Activated T-cell treated with anti-CD3 and anti-CD28 coated beads, Interleukin-2, amount 50 U/mL, for 72 hours (primary cell): ENCODE measurements at places on chromosomes 5 and 9.

- no peak for DNase-seq
These were observed 52.8 kb upstream of the SLC44A1 start for GRCh38 chr9:105191508-105192121.

GRCh38 chr5:148972974-148973374 is 89.9 kb downstream of the SH3TC2 start:
- DNase-seq: no peak

DNA sequence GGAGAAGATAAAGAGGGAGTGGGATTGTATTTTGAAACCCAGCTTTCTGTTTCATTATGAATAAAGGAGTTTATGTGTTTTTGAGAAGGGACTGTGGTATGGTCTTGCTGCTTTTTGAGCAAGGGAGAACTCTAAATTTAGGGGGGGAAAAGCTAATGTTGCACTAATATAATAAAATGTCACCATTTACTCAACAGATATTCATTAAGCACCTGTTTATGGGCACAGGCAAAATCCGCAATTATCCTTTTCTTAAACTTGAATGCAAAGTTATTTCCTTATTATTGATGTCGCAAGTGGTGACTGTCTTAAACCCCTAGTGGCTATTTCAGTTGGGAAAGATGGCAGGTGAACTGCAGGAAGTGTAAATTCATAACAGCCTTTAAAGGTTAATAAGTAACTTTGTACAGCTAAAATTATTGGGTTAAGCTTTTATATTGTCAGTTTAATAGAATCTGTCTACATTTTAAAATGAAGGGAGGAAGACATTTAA is 1.5 kb downstream of the CDC42SE2 start:
- DNase-seq: no peak

DNA sequence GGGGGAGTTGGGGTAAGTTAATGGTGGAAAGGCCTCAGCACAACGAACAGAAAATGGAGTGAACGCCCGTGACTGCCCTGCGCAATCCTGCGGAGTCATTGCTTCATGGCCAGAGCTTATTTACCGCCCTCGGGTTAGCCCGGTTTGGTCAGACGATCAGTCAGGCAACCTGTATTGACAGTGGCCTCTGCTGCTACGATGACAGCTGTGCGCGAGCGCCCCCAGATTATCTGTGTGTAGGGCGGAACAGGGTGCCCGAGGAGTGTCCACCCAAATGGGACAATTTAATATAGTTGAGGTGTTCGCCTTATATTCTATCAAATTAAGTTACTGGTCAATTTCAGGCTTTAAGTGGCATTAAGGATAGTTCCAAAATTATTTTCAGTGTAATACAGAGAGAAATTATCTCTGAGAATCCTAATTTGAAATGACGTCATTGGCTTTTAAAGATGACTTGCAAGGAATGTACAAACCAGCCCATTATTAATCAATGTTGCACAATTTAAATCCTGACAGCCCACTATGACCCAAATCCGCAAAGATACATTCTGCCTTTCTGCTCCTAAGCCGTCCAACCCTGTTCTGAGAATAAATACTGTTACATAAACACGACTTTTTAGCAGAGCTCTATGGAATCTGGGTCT is 879 bp upstream of the UBQLN1 start:
- peak; percentile 69 for DNase-seq

DNA sequence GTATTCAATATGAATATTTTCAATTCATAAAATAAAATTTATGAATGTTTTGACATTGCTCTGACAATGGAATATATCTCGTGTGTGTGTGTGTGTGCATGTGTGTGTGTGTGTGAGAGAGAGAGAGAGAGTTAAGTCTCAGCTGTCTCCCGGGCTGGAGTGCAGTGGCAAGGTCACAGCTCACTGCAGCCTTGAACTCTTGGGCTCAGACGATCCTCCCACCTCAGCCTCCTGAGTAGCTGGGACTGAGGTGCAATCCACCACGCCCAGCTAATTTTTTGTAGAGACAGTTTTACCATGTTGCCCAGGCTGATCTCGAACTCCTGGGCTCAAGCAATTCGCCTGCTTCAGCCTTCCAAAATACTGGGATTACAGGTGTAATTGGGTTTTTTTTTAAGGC is 16.1 kb downstream of the G3BP1 start:
- no peak for DNase-seq

DNA sequence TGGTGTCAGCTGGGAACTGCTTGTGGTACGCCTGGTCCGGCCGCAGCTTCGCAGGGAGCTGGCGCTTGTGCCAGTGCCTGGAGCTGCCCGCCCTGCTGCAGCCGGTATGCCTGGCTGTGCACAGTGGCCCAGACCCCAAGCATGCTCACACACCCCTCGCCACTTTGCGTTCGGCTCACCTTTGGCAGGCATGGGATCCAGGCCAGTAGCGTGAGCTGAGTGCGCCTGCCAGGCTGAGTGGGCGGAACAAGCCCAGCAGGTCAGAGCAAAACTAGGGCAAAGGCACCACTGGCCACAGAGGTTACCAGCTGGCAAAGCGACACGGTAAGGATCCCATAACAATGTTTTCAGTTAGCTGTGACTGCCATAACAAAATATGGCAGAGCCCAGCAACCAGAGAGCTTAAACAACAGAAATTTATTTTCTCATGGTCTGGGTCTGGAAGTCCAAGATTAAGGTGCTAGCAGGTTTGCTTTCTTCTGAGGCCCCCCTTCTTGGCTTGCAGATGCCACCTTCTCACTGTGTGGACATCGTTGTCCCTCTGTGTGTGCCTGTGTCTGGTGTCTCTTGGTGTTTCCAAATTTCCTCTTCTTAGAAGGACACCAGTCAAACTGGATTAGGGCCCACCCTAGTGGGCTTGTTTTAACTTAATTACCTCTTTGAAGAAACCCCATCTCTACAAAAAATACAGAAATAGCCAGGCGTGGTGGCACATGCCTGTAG is 61.6 kb downstream of the PSAT1 start:
- no peak for DNase-seq

- no peak for DNase-seq
These were observed 96.9 kb upstream of the FSTL4 start for GRCh38 chr5:133709209-133709725.

- DNase-seq: no peak
These were observed 101.8 kb downstream of the TTLL11 start for GRCh38 chr9:121991307-121991661.

- no peak for DNase-seq
These were observed 92.1 kb upstream of the MAP1B start for GRCh38 chr5:72015103-72015548.

- DNase-seq: no peak
These were observed 46.5 kb upstream of the DAPK1 start for GRCh38 chr9:87451149-87451548.

- DNase-seq: no peak
These were observed 128.4 kb downstream of the SEC61B start for GRCh38 chr9:99350461-99350860.

DNA sequence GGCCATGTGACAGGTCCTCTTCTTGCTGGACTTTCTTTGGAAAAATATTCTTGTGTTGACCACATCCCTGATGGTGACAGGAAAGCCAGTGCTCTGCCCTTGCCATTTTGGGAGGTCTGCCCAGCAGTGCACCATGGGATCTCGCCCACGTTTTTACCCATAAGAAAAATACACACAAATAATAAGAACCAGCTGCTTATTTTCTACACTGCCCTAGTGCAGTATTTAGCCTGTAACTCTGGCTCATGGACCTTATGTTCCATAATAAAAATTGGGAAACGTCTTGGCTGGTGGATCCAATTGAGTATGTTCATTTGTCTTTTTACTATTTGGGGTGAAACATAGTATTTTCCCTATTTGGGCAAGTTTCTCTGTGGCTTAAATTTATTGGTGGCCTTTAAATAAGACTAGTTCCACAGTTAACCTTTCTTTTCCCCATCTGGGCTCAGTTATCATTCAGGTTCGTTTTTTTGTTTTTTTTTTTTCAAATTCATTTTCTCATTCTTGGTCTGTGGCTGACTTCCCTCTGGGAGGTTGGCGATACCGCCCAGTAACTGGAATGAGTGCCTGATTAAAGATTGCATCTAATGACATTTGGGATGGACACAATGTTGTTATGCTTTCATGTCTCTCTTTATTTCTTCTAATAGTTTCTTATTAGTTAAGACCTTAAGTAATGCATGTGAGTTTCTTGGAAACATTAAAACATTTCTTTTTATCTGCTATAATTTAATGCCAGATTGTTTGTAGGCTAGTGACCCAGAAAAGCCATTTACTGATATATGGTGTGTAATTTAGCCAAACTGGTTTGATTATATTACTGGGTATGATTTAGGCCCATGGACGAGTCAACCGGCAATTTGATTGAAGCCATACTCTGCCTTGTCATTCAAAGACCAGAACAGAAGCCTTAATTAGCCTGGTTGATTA is 163.7 kb downstream of the FGF10 start:
- DNase-seq: no peak

DNA sequence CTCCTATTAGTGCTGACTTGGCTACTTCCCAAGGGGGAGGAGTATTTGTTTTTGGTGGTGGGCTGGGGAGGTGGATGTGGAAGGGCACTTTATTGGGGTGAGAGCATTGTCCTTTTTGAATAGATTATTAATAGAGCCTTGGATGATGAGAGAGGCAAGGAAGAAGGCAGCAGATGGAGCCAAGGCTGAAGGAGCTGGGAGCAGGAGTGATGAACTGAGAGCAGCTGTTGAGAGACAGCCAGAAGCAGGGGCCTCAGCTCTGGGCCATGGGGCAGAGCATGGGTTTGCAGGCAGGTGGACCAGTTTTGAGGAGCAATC is 29.6 kb downstream of the RGS3 start:
- no peak for DNase-seq

DNA sequence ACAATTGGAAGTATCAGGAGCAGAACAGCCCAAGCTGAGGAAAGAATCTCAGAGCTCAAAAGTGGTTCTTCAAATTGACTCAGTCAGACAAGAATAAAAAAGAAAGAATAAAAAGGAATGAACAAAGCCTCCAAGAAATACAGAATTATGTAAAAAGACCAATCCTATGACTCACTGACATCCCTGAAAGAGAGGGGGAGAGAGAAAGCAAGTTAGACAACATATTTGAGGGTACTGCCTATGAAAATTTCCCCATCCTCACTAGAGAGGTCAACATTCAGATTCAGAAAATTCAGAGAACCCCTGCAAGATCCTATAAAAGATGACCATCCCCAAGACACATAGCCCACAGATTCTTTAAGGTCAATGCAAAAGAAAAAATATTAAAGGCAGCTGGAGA is 173.2 kb downstream of the ALDH1A1 start:
- DNase-seq: no peak

DNA sequence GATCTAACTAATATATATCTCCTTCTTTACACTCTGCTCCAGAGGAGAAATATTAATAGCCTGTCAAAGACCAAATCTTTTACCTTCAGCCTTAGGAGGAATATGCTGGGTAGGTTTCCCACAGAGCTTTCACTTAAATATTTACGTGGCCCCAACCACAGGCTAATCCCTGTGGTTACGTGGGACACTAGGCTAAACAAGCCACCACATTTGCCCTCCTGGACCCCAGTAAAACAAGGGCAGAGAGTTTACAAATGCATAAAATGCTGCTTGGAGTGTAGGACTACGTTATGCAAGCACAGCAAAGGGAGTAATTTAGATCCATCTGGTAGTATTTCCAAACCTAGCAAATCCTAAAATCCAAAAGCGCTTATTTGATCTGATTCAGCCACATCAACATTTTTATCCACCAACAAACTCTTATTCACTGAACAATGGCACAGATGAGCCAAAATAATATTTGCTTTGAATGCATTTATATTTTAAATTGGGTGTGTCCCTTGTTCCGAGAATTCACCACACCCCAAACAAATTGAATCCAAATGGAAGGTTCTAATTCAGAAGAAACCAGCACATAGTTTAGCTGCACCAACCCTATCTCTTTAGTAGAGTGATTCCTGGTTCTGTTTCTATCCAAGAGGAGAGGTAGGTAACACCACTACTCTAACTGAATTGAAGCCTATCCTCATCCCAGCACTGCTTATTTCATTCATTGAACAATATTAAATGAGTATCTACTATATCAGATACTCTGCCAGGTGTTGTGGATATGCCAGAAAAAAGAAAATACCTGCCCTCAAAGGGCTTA is 179.0 kb downstream of the TSSK1B start:
- DNase-seq: no peak

GRCh38 chr9:14389146-14389545 is 75.2 kb upstream of the NFIB start:
- no peak for DNase-seq

GRCh38 chr5:73545403-73545779 is 20.0 kb downstream of the ANKRA2 start:
- no peak for DNase-seq

DNA sequence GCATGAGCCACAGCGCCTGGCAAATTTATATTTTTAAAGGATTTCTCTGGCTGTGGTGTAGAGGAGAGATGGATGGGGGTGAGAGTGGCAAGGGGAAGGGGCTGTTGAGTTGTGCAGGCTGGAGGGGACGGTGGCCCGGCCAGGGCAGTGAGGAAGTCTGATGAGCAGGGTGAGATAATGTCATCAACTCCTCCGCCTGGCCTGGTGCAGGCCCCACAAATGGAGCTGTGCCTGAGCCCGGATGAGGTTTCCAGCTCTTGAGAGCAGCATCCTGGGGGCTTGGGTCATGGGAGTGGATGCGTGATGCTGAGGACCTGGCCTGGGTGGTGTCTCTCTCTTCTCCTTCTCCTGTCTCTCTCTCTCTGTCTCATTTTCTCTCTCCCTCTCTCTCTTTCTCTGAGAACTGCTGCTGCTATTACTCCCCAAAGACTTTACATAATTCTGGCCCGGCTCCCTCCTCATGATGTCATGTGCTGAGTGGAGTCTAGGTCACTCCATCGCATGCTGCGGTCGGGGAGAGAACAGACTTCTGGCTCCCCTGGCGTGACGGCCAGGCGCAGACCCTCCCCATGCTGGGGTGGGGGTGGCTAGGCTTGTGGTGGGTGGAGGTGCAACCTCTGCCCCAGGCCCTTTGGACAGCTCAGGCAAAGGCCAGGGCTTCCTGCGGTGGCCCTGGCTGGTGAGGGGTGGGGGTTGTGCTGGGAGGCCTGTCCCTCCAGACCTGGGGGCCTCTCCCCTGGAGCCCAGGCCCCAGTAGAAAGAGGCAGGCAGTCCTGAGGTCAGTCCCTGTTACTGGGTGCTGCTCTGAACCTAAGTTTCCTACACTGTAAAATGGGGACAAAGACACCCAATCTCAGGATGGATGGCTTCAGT is 26.4 kb downstream of the FGF18 start:
- no peak for DNase-seq

- no peak for DNase-seq
These were observed 325.2 kb upstream of the RPS23 start for GRCh38 chr5:82603033-82603987.

DNA sequence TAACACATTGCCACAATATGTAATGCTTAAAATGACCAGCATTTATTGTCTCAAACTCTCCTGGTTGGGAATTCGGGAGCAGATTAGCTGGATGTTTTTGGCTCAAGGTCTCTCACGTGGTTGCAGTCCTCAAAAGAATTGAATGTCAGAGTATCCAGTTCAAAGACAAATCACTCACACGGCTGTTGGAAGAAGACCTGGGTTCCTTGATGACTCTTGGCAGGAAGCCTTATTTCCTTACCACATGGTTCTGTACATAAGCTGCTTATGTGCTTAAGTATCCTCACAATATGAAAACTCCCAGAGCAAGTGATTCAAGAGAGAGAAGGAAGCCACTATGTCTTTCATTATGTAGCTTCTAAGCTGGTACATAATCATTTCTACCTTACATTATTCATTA is 230.3 kb upstream of the PTPRD start:
- DNase-seq: no peak
